Stimulated activated CD4-positive, alpha-beta T cell treated with anti-CD3 and anti-CD28 coated beads, Interleukin-15, amount 100 ng/mL, for 1 hour (primary cell): ENCODE measurements at places on chromosomes 11 and 22.
A peak's percentile ranks its signal among the peaks of the same experiment; 100 is the strongest.

GRCh38 chr22:46737976-46738646 lies at the start of gene CERK:
TSS of gene CERK (minus strand) at chr22:46738252. CDS start at chr22:46738148, 104 bp downstream.
- peak; percentile 57 for DNase-seq

- DNase-seq: no peak
Observed at GRCh38 chr11:17267576-17267975, 9.0 kb upstream of the NUCB2 start.

DNA sequence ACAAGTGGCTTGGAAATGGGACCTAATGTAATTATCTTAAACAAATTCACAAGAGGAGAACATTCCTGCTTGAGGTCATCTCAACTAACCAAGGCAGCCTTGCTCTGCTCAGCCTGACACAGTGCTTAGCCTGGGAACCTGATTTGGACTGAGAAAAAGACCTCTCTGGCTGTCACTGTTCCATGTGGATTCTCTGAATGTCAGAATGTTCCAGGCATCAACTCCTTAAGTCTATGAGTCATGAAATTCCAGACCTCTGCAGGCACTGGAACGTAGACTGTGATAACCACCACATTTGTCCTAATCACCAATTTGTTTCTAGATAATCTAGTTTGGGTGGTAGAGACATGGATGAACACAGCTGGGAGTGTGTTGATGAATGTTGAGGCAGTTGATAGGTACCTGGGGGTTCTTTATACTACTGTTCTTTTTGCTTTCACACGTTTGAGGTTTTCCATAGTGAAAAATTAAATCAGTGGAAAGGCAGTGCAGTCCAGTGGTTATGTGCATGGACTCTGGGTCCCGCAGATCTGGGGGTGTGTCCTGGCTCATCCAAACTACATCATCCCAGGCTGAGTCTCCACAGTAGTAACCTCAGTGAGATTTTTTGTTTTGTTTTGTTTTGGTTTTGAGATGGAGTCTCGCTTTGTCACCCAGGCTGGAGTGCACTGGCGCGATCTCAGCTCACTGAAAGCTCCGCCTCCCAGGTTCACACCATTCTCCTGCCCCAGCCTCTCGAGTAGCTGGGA lies 269.6 kb downstream of the MN1 start:
- DNase-seq: no peak

DNA sequence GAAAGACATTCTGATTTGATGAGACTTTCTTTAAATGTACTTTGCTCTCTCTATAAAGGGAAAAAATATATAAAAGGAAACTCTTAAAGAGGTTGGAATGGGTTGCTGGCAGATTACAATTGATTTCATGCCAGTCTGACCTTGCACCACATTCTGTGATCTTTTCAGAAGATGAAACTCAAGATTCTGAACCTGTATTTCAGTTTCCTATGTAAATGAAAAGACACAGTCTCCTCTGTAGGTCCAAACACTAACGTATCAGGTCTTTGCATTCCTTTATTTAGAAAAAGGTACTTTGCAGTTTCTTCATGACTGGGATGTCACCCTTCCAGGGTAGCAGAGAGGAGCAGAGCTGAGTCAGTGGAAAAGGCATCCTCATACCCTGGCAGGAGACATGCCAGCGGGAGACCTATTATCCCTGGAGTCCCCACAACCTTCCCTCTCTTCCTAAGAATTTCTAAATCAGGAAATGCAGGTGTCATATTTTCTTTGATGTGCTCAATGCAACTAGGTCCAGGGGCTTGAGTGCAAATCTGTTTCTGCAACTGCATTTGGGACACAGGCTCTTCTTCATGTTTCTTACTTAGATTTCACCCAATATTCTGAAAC lies 282.6 kb downstream of the CADM1 start:
- no peak for DNase-seq

- no peak for DNase-seq
Observed at GRCh38 chr11:109222761-109223160, 199.2 kb upstream of the C11orf87 start.
